ENCODE measurements at places on chromosomes 2 and 18.

DNA sequence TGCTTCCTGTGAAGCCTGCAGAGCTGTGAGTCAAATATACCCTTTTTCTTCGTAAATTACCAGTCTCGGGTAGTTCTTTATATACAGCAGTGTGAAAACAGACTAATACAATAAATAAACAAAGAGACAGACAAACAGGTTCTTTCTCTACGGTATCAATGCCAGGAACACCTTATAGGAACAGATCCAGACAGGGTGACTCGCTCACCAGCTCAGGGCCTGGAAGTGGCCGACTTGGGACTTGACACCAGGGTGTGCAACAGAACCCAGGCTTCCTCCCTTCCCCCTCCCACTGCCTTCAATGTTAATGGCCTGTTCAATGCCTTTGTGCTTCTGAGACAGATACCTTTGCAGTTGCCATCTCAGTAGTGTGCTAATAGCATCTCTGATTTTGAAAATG lies 309.5 kb downstream of the ALK start:
- no peak for DNase-seq

DNA sequence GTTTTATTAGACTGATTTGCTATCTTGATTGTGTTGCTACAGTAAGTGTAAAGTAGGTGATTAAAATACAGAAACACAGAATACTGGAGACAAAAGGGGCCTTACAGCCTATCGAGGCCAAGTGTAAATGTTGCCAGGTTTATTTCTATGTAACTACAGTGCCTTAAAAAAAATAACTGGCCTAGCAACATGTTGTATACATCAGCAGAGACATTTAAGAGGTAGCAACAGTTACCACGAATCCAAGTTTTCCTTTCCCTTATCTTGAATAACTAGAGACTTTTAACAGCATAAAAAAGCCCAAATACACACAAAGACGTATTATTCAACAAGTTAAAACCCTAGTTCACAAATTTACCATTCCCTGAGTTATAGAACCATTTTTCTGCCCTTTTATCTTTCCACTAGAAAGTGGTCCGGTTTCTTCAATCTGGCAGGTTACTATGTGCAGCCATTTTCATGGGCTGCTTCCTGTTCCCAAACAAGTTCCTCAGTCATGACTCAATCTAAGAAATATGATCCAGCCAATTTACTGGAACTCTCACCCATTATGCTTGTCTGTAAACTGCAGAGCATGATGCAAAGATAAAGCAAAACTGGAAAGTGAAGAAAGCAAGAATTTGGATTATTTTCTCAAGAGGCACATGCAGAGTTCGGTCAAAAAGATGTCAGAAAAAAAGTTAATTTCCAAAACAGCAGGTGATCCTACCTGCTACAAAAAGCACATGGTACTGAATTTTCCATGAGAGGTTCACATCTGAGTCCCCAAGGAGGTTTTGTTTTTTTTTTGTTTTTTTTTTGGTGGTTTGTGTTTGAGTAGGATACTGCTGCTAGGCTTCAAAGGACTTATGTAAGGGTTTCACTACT lies 22.2 kb downstream of the NFE2L2 start:
- no peak for DNase-seq

DNA sequence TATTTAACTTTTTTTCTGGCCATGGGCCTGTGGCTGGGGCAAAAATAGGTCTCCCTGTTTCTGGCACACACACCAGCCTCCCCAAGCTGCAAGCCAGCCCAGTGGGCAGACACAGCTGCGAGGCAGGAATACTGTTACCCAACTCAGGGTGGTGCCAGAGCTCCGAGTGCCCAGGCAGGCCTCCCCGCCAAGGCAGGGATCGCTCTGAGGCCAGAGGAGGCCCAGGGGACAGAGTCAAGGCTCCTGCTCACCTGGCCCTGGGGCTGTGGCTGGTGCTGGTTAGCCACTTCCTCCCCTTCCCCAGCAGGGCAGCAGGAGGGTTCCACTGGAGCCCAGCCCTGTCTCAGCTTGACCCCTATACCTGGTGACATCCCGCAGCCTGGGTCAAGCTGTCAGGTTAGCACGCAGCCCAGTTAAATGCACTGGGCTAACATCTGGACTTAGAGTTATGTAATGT lies 67.1 kb upstream of the EPAS1 start:
- no peak for DNase-seq

GRCh38 chr2:157837851-157838441 lies 38.2 kb downstream of the ACVR1 start:
- DNase-seq = no peak

- no peak for DNase-seq
Observed at GRCh38 chr18:62152844-62153243, 34.0 kb downstream of the PIGN start.

DNA sequence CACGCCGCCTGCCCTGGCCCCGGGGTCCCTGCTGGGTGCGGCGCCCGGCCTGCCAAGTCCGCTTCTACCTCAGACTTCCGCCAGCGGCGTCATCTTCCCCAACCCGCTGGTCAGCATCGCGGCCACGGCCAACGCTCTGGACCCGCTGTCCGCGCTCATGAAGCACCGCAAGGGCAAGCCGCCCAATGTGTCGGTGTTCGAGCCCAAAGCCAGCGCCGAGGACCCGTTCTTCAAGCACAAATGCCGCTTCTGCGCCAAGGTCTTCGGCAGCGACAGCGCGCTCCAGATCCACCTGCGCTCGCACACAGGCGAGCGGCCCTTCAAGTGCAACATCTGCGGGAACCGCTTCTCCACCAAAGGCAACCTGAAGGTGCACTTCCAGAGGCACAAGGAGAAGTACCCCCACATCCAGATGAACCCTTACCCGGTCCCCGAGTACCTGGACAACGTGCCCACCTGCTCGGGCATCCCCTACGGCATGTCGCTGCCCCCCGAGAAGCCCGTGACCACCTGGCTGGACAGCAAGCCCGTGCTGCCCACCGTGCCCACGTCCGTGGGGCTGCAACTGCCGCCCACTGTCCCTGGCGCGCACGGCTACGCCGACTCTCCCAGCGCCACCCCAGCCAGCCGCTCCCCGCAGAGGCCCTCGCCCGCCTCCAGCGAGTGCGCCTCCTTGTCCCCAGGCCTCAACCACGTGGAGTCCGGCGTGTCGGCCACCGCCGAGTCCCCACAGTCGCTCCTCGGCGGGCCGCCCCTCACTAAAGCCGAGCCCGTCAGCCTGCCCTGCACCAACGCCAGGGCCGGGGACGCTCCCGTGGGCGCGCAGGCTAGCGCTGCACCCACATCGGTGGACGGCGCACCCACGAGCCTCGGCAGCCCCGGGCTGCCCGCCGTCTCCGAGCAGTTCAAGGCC lies 13.7 kb downstream of the SALL3 start:
- DNase-seq = no peak

GRCh38 chr18:28814365-28814764 lies 637.4 kb upstream of the CDH2 start:
- no peak for DNase-seq

- DNase-seq = no peak
Observed at GRCh38 chr2:236986524-236987330, 99.0 kb upstream of the COPS8 start.

DNA sequence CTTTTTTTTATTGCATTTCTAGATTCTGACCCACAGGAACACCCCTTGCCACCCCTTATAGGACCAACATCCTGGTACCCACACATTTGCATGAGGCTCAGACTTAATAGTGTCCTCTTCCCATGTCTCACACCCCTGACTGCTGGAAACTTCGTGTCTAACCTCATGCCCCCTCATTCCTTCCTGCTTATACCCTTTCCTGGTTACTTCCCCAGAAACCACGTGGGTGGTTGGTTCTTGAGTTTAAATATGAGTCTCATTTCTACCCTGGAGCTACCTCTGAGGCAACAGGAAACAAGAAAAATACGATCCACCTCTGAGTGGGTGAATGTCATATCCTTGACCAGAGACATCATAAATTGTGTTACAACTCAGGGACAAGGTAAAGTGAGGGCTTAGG lies 1.6 kb downstream of the TNP1 start:
- no peak for DNase-seq

- DNase-seq = no peak
Observed at GRCh38 chr18:78965917-78966792, 13.5 kb upstream of the SALL3 start.

DNA sequence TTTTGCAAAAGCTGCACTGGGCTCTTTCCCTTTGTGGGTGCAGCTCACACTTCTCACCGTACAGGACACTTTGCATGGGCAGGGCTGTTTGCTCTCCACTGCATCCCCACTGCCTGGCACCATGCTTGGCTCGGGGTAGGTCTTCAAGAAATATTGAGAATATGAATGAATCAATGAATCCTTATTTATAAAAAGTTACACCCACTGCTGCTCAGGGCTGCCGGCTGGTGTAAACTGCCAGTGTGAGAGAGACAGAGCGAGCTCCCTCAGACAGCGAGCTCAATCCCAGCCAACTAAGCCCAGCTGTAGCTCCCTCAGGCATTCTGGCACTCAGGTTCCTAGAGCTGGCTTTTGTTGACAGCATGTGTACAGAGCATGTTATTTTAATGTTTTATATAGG lies 3.4 kb downstream of the TMEM185B start:
- no peak for DNase-seq

GRCh38 chr2:176161825-176162626 lies 4.9 kb downstream of the HOXD3 start:
- no peak for DNase-seq

DNA sequence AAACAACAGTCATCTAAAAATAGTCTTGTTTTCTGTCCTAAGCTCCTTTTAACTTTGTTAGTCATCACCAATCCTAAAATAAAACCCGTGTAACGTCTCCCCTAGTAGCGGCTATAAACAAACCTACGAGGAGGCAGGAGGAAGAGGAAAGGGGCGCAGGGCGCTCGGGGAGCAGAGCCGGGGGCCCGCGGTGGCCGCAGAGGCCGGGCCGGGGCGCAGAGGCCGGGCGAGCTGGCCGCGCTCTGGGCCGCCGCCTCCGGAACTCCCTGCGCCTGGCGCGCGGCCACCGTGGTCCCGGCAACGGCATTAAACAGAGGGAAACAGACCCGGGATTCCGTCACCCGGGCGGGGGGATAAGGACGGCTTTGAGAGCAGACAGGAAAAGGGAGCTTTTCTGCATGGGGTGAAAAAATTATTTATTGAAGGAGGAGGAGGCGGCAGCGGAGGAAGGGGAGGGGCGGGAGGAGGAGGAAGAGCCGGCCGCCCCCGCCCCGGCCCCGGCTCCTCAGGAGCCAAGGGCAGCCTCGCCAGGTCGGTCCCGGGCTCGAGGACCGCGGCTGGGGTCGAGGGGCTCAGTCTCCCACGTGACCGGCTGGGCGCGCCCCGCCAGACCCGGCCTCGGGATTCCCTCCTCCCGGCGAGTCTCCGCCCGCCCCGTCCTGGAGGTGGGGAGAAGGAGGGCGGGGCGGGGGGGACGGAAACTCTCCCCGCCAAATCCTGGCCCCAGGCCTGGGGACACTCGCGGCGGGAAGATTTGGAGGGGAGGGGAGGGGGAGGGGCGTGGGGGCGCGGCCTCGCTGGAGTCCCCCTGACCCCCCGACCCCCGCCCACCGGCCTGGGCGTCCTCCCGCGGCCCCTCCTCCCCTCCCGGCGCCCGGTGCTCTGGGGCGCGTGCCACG lies 1.8 kb upstream of the NFATC1 start:
- no peak for DNase-seq

DNA sequence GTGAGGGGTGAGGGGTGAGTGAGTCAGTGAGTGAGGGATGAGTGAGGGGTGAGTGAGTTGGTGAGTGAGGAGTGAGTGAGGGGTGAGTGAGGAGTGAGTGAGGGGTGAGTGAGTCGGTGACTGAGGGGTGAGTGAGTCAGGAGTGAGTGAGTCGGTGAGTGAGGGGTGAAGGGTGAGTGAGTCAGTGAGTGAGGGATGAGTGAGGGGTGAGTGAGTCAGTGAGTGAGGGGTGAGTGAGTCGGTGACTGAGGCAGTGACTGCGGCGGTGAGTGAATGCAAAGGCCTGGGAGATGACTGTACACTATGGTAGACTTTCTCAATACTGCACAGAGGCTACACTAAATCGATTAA lies 16.6 kb downstream of the THAP4 start:
- no peak for DNase-seq

DNA sequence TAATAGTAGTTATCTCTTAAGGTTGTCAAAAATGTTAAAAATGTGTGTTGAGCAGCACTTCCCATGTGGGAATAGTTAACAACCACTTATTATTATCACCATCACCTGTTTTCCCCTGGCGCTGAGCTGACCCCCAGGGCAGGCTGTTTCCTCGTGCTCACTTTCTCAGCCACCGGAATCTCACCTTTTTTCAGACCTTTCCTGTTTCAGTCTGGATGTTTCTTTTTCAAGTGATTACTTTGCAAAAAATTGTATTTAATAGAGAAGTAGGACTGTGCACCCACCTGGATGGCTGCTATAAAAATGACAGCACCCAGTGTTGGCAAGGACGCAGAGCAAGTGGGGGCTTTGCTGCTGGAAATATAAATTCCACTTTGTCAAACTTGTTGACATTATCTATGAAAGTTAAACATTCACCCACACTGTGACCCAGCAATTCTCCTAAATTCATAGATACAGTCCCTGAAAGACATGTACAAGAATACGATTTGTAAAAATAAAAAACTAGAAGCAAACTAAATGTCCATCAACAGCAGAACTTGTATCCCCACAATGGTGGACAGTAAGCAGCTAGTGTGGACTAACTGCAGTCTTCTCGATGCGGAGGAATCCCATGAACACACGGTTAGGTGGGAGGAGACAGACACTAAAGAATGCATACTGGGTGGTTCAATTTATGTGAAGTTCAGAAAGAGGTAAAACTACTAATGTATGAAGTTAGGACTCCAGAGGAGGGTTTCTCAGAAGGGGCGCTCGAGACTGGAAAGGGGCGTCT lies 66.5 kb downstream of the SOWAHC start:
- DNase-seq = no peak

- no peak for DNase-seq
Observed at GRCh38 chr18:47883771-47884413, 46.6 kb downstream of the SMAD2 start.

DNA sequence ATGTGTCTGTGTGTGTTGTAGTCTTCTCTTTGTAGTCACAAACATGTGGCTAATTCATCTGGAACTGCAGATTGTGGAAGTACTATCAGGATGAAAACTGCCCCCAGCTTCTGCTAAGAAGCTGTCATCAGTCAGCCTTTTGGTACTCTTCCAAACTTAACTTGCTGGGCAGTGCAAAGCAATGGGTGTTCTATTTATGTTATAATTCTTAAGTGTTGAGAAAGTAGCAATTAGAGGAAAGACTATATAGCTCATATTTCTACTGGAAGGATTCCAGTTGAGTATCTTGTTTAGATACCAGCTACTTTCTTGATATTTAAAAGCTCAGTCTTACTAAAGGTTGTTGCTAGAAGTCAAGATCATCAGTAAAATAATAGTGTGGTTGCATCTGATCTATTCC lies 52.1 kb downstream of the SLC38A11 start:
- DNase-seq = no peak

DNA sequence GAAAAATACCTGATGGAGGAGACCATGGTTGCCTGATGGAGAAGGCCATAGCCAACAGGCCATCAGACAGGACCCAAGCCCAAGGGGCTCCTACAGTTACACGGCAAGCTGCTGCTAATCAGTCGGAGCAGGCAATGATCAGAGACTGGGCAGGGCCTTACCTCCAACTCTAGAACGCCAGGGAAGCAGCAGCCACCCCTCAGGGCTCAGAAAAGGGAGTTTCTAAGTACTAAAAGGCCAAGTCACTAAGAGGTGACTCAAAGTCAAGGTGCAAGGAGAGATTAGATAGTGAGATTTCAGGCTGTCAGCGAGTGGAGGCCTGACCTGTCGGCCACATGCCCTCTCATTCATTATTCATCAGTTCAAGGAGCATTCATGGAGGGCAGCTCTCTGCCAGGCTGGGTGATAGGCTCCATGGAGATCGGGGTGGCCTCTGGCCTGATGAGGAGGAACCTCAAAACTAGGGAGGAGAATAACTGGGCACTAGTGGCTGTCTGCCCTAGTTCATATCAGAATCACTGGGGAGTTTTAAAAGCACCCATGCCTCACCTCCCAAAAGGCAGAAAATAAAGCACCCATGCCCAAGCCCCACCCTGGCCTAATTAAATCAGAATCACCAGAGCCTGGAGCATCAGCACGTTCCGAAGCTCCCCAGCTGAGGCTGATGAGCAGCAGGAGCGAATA lies 3.6 kb downstream of the VIL1 start:
- DNase-seq = no peak

All from thymus (tissue), 14 donors.